ENCODE measurements at places on chromosomes 12 and 14.

- DNase-seq: no peak
These were observed 36.3 kb downstream of the RIN3 start for GRCh38 chr14:92549859-92550230.

GRCh38 chr14:23454445-23454856 is 15.1 kb upstream of the NGDN start:
- DNase-seq: no peak

DNA sequence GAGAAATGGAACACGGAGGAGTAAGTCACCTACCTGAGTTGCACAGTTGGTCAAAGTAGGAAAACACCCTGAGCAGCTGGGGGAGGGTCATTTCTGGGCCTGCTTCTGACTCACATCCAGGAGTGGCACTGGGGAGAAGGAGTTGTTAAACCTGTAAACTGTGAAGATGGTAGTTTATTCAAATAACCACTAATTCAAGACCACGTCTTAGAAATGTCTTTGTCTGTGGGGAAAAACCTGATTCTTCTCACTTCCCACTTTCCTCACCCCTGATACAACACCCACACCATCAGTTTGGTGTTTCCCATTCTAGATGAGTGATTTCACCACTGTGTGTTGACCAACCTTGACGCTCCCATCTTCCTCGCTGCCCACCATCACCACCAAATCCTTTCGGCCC is 207.1 kb downstream of the ANO4 start:
- no peak for DNase-seq

- peak; percentile 93 for DNase-seq
These were observed 32.8 kb downstream of the ARID4A start for GRCh38 chr14:58331111-58331510.

GRCh38 chr14:90986510-90986909 is 73.9 kb downstream of the RPS6KA5 start:
- no peak for DNase-seq

GRCh38 chr12:50039151-50039835 is 14.0 kb upstream of the RACGAP1 start:
- DNase-seq: peak; percentile 38

All from non-pigmented ciliary epithelial cell (primary cell).